Central memory CD4-positive, alpha-beta T cell (primary cell): ENCODE measurements at places on chromosomes 3 and 15.

DNA sequence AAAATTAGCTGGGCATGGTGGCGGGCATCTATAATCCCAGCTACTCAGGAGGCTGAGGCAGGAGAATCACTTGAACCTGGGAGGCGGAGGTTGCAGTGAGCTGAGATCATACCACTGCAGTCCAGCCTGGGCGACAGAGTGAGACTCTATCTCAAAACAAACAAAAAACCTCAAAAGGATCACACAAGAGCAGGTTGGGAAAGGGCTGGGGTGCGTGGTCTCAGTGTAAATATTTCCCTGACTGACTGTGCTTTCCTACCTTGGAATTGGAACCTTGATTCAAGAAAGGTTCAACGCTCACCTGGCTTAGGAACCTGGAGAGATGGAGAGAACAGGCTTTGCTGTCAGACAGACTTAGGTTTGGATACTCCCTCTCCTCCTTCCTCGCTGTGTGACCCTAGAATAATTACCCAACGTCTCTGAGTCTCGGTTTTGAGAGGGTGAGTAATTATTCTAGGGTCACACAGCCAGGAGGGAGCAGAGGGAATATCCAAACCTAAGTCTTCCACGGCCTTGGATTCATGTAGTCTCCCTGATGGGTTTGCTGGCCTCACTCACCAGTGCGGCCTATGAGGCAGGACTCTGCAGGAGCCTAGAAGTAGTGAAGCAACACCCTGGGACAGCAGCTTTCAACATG, 24.6 kb downstream of the CYP19A1 start:
- DNase-seq, result no peak

- DNase-seq, result no peak
Observed at GRCh38 chr3:189789432-189789831, 158.2 kb downstream of the TP63 start.

DNA sequence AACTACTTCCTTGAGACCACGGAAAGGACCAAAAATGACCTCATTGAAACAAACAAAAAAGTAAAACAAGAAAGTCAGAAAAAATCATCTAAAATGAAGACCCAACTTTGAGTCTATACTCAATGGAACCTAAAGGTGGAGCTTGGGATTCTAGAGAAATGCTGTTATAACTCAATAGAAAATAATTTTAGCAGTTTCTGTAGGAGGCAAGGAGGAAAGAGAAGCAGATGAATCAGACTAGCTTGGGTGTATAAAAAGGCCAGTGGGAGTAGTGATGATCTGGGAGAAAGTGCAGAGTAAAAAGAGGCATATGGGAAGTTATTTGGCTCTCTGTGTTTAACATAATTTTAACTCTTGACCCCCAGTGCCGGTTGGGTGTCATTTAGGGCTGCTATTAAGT, 94.4 kb downstream of the TMCO5A start:
- DNase-seq, result no peak

DNA sequence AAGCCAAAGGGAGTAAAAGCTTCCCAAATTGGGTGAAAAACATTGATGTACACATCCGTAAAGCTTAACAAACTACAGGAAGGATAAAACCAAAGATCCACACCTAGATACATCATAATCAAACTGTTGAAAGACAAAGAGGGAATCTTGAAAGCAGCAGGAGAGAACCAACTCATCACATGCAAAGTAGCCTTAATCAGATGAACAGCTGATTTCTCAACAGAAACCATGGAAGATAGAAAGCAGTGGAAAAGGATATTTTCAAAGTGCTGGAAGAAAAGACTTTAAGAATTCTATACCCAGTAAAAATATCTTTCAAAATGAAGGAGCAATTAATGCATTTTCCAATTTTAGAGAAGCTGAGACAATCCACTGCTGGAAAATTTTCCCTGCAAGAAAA, 36.8 kb downstream of the CHRNA7 start:
- no peak for DNase-seq

GRCh38 chr3:142366434-142366833, 81.4 kb downstream of the XRN1 start:
- DNase-seq, result no peak

DNA sequence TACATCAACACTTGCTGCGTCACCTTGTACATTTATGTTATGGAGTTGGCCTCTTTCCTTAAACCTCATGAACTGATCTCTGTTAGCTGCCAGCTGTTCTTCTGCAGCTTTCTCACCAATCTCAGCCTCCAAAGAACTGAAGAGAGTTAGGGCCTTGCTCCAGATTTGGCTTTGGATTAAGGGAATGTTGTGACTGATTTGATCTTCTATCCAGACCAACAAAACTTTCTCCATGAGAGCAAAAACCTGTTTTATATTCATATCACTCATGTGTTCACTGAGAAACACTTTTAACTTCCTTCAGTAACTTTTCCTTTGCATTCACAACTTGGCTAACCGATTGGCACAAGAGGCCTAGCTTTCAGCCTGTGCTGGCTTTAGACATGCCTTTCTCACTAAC, 1156.0 kb upstream of the CADM2 start:
- DNase-seq, result no peak

DNA sequence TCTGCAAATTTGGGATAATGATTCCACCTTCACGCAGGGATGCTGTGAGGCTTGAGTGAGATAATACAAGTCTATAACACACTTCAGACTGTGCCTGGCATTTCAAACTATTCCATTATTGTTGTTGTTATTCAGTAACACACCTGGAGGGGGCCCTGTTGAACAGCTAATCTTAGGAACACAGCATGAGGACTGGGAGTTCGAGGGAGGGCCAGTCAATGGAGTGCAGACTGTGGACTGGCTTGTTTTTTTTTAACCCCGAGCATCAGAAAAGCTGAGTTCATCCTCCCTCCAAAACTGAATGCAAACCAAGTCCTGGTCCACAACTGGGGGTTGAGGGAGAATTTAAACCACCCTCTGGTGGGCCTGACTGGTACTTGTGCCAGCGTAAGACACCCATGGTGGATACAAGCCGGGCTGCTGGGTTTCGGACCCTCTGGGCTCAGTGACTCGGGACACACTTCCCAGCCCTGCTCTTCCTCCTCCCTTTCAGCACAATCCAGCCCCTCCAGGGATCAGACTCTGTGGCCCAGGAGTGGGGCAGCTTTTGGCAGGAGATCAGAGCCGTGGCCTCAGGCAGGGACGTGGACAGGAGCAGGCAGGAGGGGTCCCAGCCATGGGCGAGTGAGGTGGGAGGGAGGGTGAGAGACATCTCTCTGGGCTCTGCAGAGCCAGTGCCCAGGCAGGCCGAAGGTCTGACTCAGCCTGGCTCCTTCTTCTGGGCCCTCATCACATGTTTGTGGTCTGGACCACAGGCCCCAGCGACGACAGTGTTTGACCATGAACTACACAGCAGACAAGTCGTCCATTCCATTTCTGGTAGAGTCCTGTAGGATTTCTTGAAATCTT, 36.3 kb upstream of the MEX3B start:
- no peak for DNase-seq

DNA sequence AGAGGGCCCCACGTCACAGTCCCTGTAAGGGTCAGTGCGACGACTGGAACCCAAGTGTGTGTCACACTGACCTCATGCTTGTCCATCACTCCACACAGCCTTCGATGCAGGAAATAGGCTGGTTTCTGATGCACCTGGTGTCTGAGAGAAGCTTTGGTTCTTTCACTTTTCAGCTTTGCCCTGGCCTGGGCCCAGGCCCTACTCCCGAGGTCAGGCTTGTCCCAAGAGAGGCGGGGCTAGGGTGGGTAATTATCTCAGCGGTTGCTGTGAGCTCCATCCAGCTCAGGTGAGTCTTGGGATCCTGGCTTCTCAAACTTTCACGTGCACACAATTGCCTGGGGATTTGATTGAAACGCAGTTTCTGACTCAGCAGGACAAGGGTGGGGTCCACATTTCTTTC, 19.6 kb upstream of the CHRNB4 start:
- no peak for DNase-seq

- no peak for DNase-seq
Observed at GRCh38 chr15:90596943-90597342, 67.2 kb downstream of the CRTC3 start.

DNA sequence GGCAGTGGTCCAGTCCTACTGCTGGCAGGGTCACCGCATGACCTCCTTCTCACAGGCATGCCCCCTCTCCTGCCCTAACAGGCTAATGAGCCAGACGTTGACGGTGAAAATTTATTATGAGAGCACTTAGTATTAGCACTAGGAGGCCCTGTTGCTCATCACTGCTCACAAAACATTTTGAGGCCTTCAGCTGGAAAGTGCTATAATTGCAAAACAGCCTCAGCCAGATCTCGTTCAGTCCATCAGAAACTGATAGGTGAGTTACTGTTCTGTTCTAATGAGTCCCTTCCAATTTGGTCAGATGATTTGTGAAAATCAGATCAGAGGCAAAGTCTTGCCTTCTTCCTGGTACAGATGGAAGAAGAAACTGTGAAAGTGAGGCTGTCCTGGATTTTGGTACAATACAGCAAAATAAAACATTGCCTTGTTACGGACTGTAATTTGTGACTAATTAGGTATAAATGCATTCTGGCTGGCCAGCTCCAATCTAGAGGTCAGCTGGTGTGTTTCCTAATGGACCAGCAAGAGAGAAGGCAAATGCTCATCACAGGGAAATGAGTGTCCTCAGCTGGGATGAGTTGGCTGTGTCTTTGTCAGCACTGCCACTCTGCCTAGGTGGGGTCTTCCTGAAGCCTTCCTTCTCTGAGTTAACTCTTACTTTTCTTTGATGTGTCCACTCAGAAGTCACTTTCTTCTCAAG, 316.8 kb downstream of the CHST2 start:
- DNase-seq, result no peak

- no peak for DNase-seq
Observed at GRCh38 chr3:158974904-158975303, 173.1 kb downstream of the MFSD1 start.

DNA sequence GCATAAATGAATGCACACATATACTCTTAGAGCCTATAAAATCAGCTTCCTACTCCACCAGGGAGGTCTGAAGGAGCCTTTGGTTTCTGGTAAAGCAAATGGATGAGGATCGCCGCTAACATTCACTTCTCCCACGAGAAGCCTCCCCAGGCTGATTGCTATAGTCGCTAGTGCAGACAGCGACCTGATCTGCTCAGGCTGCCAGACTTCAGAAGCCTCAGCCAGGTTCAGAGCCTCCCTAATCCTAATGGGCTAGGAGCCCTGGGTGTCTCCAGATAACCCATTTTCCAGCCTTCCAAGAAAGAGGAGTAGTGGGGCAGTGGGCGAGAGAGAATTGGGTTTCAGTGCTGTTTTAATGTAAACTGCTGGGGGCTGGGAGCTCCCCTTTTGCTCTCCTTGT, 35.4 kb downstream of the TPM1 start:
- DNase-seq, result no peak

DNA sequence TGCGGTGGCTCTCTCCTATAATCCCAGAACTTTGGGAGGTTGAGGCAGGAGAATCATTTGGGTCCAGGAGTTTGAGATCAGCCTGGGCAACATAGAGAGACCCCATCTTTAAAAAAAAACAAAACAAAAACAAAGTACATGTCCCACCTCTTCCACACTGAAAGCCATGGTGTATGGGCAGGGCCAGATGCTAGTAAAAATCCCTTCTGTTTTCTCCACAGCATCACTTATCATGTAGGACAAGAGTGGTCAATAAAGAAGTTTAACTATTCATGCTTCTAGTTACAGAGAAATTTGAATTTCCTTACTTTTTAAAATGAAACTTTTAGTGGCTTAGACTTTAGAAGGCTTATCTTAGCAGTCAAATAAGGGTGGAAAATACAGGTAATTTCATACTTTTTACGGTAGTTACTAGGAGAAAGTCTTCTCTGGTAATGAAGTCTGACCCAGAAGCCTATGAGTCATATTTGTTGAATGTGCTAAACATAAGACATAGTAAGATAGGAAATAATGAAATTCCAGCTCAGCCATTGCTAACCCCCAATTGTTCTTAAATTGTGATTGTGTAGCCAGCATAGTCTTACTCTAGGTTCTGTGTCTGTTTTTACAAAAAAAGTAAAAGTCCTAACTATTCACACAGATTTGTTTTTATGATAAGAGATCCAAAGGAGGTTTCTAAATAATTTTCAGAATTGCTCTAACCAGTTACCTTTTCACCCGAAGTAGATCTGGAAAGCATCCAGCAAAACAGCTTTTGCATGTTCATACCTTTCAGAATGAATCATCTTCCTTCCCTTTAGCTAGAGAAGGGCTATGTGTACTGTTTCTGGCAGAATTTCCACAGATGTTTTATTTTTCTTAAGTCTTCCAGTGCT, 16.4 kb upstream of the ZNF609 start:
- no peak for DNase-seq

- DNase-seq, result no peak
Observed at GRCh38 chr15:70474471-70475406, 288.6 kb downstream of the UACA start.
